ENCODE measurements at places on chromosomes 16 and 17.
A peak's percentile ranks its signal among the peaks of the same experiment; 100 is the strongest.

- no peak for DNase-seq
Measured at GRCh38 chr17:63042256-63042812, 76.3 kb downstream of the TANC2 start.

DNA sequence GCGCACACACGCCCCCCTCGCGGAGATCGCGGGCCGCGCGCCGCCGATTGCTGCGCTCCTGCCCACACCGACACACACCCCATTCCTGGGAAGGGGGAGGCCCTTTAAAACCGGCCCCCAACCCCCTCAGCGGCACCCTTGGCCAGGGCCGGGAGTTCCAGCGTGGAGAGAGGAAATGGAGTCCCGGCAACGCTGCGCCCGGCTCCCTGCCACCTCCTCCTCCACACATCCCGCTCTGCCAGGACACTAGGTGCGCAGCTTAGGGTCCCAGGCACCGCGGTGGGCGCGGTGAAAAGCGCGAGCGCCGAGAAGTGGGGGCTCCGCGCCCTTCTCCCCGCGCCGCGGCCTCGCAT is 397 bp downstream of the CDC42EP4 start:
- DNase-seq, result no peak

DNA sequence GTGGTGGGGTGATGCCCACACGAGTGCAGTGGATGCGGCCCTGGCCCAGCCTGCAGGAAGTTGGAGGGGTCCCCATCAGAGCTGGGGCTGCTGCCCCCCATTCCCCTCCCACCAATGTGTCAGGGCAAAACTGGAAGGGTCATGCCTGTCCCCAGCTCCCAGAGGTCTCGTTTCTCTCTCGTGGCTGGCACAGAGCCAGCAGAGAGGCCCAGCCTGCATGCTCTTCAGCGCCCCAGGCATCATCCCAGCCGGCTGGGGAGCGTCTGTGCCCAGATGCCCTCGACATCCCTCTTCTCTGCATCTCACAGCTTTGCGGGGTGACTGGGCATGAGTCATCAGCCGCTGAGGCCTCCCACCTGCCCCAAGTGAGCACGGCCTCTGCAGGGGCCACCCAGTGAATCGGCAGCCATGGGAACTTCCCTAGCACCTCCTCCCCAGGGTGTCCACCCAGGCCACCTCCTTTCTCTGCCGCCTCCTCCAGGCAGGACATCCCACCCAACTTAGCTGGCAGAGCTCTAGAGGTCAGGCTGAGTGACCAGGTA is 9.8 kb upstream of the CSNK1D start:
- no peak for DNase-seq

- no peak for DNase-seq
Measured at GRCh38 chr17:1541367-1541904, 21.2 kb downstream of the PITPNA start.

DNA sequence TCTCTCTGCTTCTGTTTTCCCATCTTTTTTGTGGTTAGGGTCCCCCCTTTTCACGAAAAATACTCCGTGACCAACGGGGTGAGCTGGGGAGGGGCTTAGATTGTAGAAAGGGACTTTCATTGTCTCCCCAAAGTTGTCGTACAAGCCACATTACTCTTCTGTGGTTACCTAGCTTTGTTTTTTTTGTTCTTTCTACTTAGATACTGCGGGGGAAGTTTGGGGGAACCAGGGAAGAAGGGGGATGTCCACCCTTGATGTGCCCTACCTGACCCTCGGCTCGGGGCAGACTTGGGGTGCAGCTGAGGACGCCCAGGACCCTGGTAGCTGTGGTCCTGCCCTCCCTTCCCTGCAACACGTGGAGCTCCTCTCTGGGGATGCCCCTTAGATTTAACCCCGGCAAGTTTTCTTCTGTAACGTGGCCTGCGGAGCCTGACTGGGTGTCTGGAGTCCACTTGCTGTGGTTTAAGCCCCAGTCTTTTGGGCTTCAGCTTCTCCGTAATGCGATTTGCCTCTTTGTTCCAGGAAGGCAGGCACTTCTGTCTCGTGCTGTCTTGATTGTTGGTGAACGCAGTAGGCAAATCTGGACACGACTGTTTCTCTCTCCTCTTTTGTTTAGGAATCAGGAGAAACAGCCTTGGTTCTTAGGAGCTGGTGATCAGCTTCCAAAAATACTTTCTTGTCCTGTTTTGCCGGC is 892 bp downstream of the ABCC1 start:
- peak; percentile 13 for DNase-seq

DNA sequence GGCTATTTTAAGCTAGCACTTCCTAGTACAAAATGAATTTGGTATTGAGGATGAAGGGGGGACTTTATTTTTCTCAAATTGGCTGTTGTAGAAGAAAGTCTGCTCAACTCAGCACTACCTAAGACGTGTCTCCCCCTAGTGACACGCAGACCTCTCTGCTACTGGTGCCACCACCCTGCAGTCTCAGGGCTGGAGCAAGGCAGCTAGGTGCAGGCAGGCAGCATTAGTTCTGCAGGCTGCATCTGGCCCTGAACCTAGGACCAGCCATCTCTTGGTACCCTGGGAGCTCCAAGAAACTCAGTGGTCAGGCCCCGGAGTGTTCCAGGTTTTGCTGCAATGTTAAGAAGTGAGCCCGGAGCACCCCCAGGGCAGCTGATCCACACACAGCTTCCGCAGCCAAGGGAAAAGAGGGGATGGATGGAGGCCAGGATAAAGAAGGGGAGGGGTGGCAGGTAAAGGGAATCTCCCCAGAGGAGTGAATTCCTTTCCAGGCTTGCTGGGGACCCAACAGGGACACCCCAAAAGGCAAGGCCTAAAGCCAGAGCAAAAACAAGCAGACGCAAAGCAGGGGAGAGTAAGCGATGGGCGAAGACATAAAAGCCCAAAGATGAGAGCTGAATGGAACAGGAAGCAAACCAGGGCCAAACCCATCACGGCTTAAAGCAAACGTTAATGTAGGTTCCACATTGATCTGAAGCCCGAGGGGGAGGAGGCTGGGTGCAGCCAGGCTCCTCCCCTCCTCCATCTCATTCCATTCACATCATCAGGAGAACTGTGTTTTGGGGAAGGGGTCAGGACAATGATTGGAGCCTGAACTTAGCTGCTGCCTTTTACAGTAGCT is 200.5 kb downstream of the ZFHX3 start:
- DNase-seq, result no peak

DNA sequence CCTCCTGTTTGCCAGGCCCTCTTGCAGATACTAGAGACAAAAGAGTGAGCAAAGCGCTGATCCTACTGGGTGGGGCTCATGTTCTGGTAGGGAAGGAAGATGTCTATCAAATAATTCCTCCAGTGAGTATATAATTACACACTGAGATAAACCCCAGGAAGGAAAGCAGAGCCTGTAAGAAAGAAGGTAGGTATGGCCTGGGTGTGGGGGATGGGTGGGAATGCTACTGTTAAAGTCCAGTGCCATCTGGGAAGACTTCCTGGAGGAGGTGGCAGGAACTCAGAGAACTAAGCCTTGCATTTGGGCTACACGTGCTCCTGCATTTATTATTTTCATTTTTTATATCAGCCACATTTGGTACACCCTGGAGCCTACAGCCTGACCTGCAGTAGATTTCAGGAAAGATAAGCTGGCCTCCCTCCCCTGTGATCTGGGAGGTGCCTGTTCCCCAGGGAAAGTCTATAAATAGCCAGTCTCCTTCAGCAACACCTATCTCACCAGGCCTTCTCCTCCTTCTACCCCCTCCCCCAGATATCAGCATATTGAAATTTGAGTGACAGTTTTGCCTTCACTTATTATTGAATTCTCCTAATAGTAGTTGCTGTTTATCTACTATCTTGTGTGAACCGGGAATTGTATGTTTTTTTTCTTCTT is 11.5 kb downstream of the ATP2C2 start:
- no peak for DNase-seq

- DNase-seq, result no peak
Measured at GRCh38 chr17:56985371-56986162, 7.6 kb downstream of the SCPEP1 start.

GRCh38 chr16:2472885-2473445 is 1.9 kb downstream of the NTN3 start:
- no peak for DNase-seq

DNA sequence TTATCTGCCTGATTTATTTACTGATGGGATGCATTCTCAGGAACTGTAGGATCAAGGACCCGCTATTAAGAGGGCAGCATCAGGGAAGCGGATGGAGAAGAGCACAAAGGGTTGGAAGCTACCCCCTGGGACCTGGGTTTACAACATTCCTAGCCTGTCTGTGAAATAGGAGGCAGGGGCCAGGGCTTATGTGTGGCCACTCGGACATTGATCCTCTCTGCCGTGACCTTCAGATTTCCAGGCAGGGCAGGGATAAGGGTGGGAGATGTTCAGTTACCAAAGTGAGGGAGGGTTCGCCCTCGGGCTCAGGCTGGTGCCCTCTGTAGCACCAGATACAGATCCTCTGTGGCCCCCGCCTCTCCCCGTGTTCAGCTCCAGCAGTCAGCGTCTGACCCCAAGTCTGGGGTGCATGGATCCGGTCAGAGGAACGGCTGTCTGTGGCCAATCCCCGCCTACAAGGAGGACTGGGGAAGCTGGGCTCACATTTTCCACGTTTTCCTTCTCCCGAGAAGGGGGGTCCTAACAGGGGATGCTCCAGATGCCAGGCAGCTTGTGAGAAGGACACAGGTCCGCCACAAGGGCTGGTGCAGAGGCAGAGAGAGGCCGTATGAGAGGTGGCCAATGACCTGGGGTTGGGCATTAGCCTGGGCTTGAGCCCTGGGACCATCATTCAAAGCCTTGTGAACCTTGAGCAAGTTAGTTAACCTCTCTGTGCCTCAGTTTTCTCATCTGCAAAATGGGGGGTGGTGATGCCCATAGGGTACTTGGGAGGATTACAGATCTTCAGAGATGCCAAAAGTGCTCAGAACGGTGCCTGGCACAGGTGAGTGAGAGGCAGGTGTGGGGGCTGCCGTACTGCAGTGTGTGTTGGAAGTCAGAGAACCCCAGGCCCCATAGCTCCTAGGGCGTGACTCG is 48.3 kb downstream of the ATP2C2 start:
- no peak for DNase-seq

- no peak for DNase-seq
Measured at GRCh38 chr16:17944345-17944744, 392.2 kb downstream of the NPIPA8 start.

- no peak for DNase-seq
Measured at GRCh38 chr17:73343168-73343634, 31.4 kb upstream of the CDC42EP4 start.

GRCh38 chr17:57369509-57369945 is 113.2 kb downstream of the MSI2 start:
- no peak for DNase-seq

DNA sequence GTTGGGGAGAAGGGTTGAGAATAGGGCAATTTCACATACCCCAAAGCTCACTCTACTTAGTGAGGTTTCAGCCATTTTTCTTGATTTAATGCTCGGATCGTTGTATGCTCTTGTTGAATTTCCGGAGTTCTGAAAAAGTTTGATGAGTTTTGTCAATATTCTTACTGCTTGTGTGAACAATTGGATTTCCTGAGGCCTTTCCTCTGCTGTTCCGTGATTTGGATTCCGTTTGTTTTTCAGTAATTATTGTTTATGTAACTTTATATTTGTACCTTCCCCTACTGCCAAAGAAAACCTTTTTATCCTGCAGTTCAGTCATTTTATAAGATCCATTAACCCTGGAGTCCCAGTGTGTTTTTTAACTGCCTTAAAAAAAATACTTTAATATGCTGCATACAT is 62.9 kb downstream of the PHKB start:
- DNase-seq, result no peak

- DNase-seq, result no peak
Measured at GRCh38 chr16:77332792-77333191, 102.0 kb downstream of the ADAMTS18 start.

DNA sequence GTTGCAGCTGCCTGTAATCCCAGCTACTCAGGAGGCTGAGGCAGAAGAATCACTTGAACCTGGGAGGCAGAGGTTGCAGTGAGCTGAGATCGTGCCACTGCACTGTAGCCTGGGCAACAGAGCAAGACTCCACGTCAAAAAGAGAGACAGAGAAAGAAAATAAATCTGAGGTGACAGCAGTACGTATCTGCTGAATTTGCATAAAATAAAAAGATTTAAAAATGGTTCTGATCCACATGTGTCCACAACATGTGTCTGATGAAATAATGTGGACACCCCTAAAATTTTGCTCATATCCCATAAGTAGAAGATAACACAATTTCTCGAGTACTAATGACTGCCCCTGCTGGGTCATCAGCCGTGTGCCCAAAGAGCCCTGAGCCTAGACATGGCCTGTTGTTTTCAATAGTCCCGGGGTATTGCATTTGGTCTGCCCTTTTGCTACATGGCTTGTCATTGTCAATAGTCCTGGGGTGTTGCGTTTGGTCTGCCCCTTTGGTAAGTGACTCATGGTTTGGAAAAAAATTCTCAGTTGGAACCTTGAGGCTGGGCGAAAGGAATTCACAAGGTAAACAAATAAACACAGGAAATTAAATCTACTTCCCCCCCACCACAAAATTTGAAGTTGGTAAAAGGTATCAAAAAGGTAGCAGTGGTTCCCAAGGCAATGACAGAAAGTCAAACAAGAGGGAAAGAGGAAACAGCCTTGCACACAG is 434.6 kb upstream of the MAF start:
- DNase-seq, result no peak

DNA sequence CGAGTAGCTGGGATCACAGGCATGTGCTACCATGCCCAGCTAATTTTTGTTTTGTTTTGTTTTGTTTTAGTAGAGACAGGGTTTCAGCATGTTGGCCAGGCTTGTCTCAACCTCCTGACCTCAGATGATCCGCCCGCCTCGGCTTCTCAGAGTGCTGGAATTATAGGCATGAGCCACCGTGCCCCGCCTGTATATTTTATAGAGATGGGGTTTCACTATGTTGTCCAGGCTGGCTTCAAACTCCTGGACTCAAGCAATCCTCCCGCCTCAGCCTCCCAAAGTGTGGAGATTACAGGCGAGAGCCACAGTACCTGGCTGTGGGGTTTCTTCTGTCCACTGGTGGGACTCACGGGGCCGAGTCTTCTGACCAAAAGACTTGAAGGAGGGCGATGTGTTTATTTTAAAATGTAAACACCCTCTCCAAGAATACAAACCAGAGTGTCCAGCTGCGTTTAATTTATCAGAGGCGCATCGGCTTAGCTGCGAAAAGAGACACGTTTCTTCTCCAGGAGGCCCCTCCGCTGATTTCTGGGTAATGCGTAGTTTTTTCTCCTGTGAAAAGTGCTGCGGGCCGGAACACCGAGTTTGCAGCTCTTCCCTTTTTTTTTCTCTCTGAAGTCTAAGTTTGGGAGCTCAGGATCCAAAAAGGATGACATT is 86.9 kb upstream of the CIBAR2 start:
- no peak for DNase-seq

- DNase-seq, result no peak
Measured at GRCh38 chr16:78105517-78105916, 6.1 kb downstream of the WWOX start.

- DNase-seq, result no peak
Measured at GRCh38 chr16:71670537-71670936, 44.6 kb downstream of the MARVELD3 start.

DNA sequence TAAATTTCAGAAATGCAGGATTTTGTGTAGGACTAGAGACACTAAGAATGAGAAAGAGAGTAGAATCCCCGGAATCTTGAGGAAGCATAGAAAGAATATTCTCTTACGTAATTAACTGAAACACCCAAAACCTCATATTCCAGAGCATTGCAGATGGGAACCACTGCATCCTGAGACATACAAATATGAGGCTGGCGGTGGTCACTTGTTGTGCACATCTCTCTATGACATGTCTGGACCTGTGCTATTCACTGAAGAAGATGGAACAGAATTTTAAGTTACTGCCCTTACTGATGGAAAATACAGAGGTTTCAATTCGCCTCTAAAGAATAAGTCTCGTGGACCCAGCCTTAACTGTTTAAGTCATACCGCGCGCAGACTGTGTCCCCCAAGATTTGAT is 806 bp downstream of the RAD51C start:
- no peak for DNase-seq

- DNase-seq, result no peak
Measured at GRCh38 chr17:18917506-18918032, 34.4 kb upstream of the SLC5A10 start.

GRCh38 chr16:27472091-27473020 is 70.4 kb downstream of the IL21R start:
- DNase-seq, result no peak

Measured in stimulated activated CD8-positive, alpha-beta memory T cell treated with anti-CD3 and anti-CD28 coated beads, Interleukin-15, amount 100 ng/mL, for 24 hours (primary cell).